ENCODE measurements at places on chromosomes 13 and 19.

- no peak for DNase-seq
These were observed 139.3 kb downstream of the IRS2 start for GRCh38 chr13:109647053-109647452.

DNA sequence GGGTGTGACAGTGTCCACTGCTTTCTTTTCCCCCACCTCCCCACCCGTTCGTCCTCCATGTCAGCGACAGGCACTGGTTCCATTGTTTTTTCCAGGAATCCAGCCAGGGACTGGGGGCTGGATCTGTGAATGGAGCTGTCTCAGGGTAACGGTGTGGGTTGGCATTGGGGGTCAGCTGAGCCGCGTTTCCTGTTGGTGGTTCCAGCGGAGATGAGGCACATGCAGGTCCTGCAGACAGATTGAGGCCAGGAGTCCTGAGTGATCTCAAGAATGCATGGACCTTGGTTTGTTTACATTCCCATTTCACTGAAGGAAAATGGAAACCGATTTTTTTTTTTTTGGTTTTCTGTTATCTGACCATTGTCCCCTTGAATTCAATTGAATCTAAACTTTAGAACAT, 303.9 kb downstream of the FGF9 start:
- no peak for DNase-seq

GRCh38 chr13:99033814-99034213, 56.0 kb upstream of the DOCK9 start:
- DNase-seq = peak; percentile 51

GRCh38 chr19:45895519-45895972, 6.9 kb downstream of the MYPOP start:
- no peak for DNase-seq

- DNase-seq = no peak
These were observed 33.6 kb downstream of the GJA3 start for GRCh38 chr13:20127262-20127561.

- no peak for DNase-seq
These were observed 247.0 kb downstream of the GPC6 start for GRCh38 chr13:93473441-93474270.

DNA sequence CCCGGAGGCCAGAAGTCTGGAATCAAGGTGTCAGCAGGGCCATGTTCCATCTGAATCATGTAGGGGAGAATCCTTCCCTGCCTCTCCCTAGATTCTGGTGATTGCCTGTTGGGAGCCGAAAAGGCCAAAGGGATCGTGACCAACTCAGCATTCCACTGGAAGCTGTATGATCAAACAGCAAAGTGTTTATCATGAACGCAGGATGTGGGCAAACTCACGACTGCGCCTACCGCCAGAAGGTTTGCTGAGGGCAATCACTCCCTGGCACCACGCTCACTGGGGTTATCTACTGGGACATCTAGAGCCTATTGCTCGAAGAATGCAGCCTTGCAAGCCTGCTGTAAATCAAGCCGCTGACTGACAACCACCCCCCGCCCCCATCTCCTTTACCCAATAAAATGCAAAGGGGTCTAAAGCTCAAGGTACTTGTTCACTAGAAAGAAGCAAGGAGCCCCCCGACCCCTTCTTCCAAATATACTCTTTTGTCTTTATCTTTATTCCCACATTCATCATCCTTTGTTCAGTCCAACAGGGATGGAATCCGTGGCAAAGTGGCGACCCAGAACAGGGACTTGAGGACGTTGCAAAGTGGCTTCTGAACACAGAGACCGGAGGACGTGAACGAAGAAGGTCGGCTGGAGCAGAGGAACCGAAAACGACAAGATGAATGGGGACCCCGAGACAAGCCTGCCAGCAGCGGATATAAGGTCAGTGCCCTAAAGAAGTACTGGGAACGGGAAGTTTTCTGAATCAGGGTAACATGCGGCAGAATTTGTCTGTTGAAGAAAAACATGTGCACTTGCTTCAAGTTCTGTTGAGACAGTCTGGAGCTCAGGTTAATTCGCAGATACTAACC, 16.8 kb downstream of the CLEC4M start:
- DNase-seq = no peak
